Kasumi-1 (cell line): ENCODE measurements at places on chromosomes 4 and X.

DNA sequence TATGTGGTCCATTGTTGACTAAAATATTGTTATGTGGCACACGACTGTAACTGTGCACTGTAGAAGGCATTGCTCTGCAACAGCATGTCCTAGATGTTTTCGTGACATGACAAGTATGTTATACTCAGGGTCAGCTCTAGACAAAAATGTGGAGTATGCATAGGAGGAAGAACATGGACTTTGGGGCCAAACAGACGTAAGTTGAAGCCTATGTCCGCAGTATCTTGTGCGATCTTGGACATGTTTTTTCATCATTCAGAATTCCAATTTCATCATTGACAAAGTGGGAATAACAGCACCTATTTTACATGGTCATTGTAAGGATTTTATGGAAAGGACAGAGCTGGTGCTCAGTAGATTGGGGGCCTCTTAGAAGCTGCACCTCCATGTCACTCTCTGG is 27.7 kb upstream of the PROM1 start:
- no peak for DNase-seq

- DNase-seq: peak; percentile 8
Measured at GRCh38 chr4:4985844-4986243, 33.4 kb downstream of the CYTL1 start.

DNA sequence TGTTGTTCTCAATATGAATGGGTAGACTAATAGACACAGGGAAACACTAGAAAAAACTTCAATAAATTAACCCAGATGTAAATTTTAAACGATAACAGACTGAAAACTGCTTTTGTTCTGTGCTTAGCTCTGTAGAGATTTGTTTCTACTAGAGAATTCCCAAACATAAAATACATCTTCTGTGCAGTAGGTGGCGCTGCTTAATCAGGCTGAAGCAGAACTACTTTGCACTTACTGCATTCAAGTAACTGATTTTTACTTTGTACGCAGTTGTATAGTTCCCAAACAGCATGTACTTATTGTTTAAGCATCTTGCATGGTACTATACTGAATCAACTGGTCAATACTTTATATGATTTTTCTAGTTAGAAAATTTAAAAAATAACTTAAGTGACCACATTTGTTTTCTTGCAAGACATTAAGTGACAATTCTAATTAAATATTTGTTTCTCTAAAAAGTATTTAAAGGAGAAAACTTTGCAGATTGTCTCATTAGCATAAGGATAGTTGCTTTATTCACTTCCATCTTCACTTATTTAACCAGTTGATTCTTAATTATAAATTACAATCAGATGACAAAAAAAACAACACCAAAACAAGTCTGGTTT is 490.6 kb downstream of the IL15 start:
- DNase-seq: peak; percentile 73

- DNase-seq: no peak
Measured at GRCh38 chr4:6520051-6520636, 47.7 kb upstream of the PPP2R2C start.

DNA sequence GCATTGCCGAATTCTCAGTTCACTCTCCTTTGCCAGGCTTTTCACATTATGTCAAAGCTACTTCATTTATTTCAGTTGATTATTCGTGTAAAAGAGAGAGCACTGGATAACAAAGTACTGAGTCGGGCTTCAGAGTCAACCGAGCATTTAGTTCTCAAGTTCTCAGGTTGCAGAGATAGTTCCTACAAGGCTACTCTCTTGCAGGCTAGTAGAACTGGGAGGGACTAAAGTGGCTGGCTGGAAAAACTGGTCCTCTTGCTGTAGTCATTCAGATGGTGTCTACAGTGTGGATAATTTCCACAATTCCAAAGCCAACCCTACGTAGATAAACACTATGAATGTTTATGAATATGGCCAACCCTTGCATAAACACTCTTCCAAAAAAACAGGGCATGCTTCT is 4.6 kb upstream of the CCNG2 start:
- DNase-seq: no peak

GRCh38 chr4:108533245-108533844 is 87.0 kb upstream of the RPL34 start:
- peak; percentile 80 for DNase-seq

DNA sequence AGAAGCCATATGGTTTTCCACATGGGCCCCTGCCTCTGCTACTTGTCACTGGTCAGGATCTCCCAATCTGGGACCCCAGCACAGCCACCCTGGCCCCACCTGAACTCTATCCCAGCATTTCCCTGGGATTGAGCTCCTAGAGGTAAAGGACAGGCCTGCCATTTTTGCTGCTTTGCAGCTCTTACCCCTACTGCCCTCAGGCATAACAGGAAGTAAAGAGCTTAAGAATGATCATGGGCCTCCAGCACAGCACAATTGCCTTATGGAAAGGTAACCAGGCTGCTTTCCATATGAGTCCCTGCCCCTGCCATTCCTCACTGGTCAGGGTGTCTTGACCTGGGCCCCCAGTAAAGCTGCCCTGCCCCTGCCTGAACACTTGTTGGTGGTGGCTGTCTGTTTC is 254.9 kb upstream of the ZCCHC13 start:
- no peak for DNase-seq

- DNase-seq: peak; percentile 30
Measured at GRCh38 chr4:184762100-184762499, 28.2 kb upstream of the CENPU start.

- DNase-seq: peak; percentile 94
Measured at GRCh38 chr4:70734168-70734954, 12.6 kb downstream of the RUFY3 start.

GRCh38 chrX:9745417-9746115 is 20.1 kb downstream of the GPR143 start:
- peak; percentile 49 for DNase-seq

- no peak for DNase-seq
Measured at GRCh38 chr4:4717692-4718091, 141.8 kb upstream of the MSX1 start.

DNA sequence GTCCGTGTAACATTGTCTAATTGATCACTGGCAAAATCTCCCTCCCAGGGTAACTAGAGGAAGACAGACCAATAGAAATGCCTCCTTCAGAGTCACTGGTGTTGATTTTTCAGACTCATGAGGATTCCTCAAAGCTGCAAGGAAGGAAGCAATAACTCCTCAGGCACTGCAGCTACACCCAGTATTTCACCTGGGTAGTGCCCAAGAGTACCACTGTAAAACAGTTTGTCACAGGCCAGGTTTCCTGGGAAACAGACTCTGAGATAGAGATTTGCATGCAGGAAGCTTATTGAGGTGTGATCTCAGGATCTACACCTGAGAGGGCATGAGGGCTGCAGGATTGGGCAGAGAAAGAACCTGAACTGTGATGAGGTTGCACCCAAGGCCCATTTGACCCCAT is 240.7 kb upstream of the ATP6AP2 start:
- DNase-seq: no peak

DNA sequence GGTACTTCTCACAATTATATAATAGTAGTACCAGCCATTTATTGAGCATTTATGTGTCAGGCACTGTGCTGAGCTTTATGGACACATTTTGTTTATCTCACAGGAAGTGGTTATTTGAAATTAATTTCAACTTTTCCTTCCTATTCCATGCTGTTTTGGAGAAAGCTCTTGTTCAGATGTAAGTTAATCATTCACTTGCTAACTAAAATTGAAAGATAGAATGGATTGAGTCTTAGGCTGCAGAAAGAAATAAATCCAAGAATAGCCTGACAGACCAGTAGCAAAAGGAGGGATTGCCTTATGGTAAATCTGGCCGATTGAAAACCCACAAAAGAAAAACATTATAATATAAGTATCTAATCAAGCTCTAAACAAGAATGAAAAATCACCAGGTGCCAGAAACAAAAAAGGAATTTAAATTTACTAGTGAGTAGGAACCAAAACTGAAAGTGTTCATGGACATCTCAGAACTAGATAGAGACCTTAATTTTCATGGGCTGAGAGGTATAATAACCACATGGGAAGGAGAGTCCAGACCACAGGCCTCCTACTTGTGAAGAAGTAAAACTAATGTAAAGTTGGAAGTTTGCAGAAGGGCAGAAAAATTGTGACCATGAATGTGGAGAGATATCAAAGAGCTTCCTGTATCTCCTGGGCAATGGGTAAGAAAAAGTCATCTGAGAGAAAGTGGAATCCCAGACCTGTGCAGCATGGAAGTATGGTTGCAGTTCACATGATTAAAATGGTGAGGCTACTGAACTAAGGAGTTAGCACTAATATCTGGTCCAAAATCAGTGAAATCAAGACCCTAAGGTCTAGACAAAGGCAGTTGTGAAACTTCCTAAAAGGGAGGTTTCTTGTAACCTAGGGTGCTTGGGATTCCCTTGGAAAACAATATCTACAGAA is 38.0 kb downstream of the RADX start:
- DNase-seq: no peak
